ENCODE measurements at places on chromosomes 12 and 14. TPM values are rescaled to one million over a fixed set of nuclear protein-coding genes. Genes with fewer than 3 reads are reported as not detected.

GRCh38 chr14:71317385-71318096 is 410.3 kb downstream of the PCNX1 start:
- DNase-seq: no peak
- no peaks in the 10 kb centered on the region for H3K27me3 ChIP-seq
- H3K27ac ChIP-seq: no peak overlapping the region
- H3K4me1 ChIP-seq: peaks cover 13% of the 10 kb centered on the region

PTPRR gene
- not detected for total RNA-seq

MSI1 gene
- 0.80 TPM for total RNA-seq

- no peak within 1 kb of the TSS for H3K27ac ChIP-seq
- H3K4me1 ChIP-seq: no peaks in the 10 kb centered on the region
- H3K4me3 ChIP-seq: 0 out of 2 replicates have a peak within 1 kb of the TSS, but pooled peaks have one; percentile 11
These were observed at the start of the genes LRRIQ1 and TSPAN19 for GRCh38 chr12:85036234-85036707. TSS of gene LRRIQ1 (plus strand) at chr12:85036351. CDS start at chr12:85038177, 1,826 bp downstream. TSS of gene TSPAN19 (minus strand) at chr12:85036277. CDS start at chr12:85029946, 6,331 bp downstream.

GRCh38 chr14:104250175-104250574 is 111.8 kb downstream of the KIF26A start:
- no peaks in the 10 kb centered on the region for H3K4me1 ChIP-seq
- DNase-seq: no peak
- no peak overlapping the region for H3K4me3 ChIP-seq
- peaks cover 7% of the 10 kb centered on the region for H3K27me3 ChIP-seq
- H3K36me3 ChIP-seq: no peaks in the 10 kb centered on the region

DNA sequence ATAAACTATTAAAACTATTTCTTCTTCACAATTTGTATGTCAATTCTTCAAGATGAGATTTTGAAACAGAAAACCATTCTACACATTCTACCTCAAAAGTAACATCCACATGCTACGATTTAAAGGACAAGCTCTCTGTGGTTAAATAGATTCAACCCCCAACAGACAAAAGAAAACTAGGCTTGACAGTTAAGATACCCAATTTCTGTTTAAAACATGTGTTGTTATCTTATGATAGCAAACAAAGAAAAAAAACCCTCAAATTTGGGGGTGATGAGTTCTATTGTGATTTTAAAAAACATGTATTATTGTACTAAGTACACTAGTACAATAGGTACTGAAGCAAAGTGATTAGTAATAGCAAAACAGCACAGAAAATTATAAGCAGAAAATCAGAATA is 33.8 kb downstream of the ATF7 start:
- no peak overlapping the region for H3K4me3 ChIP-seq
- peaks cover 2% of the 10 kb centered on the region for H3K36me3 ChIP-seq
- peaks cover 39% of the 10 kb centered on the region for H3K4me1 ChIP-seq
- DNase-seq: no peak

GRCh38 chr14:54475187-54475899 is 13.4 kb downstream of the GMFB start:
- no peak overlapping the region for H3K27ac ChIP-seq
- peaks cover 3% of the 10 kb centered on the region for H3K36me3 ChIP-seq
- H3K4me3 ChIP-seq: no peak overlapping the region
- no peaks in the 10 kb centered on the region for H3K27me3 ChIP-seq

CCDC88C gene
- 11.7 TPM for total RNA-seq

MRPL51 gene
- total RNA-seq: 278 TPM

DNA sequence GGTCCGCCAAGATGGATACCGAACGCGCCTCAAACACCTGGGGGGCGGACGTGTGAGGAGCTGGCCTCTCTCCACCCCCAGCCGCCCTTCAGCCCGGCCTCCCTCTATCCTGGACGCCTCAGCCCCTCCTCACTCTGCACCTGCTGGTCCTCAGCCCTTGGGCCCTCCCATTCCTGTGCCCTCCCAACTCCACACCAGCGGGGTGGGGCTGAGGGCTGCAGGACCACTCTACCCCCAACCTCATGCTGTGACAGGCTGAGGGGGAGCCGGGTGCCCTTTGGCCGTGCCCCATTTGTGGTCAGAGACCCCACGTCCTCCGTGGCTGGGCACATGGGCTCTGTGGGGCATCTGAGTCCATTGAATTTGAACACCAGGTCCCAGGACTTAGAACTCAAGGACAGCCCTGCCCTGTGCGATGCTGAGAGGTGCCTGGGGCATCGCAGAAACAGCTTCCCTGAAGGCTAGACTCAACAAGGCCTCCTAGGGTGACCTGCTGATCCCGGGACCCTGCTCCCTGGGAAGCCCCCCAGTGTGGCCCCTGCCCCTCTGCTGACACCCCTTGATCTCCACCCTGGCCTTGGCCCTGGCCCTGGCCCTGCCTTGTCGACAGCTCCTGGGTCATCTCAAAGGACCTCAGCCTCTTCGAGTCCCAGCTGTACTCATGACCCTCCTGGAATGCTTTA is 82.0 kb upstream of the SFSWAP start:
- H3K36me3 ChIP-seq: no peaks in the 10 kb centered on the region
- H3K4me1 ChIP-seq: no peaks in the 10 kb centered on the region
- peaks cover 11% of the 10 kb centered on the region for H3K27me3 ChIP-seq
- H3K27ac ChIP-seq: no peak overlapping the region
- no peak overlapping the region for H3K4me3 ChIP-seq

APPL2 gene
- 9.9 TPM for total RNA-seq

DNA sequence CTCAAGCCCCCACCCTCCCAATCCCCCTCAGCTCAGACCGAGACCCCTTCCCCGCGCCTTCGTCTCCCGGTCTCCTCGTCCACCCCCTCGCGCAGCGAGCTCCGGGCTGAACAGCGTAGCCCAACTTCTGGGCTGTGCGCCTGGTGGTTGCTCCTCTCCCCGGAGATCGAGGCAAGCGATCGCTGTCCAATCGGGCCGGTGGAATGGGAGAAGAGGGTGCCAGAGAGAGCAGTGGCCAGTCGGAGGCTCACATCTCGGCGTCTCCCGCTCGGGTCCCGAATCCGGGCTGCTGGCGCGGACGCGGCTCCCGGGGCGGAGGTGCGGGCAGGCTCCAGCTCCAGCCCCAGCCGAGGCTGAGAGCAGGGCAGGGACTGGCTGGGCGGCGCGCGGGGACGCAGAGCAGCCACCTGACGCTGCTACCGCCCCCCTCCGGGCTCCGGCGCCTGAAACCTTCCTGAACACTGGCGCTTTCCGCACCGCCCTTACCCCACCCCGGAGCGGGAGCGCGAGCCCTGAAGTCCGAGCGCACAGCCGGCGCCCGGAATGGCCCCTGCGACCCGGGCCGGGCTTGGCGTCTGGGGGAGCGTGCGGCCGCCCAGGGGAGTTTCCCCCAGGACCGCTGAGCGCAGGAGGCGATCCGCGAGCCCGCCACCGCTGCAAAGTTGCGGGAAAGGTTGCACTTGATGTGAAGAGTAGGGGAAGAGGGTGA is 508 bp upstream of the KCNH5 start:
- H3K27ac ChIP-seq: no peak overlapping the region
- H3K36me3 ChIP-seq: no peaks in the 10 kb centered on the region
- H3K4me1 ChIP-seq: peaks cover 17% of the 10 kb centered on the region
- H3K27me3 ChIP-seq: peaks cover 26% of the 10 kb centered on the region
- H3K4me3 ChIP-seq: peak overlapping the region; percentile 68

GRCh38 chr12:53726341-53726740 is 911 bp downstream of the CALCOCO1 start:
- H3K27ac ChIP-seq: no peak overlapping the region
- peak; percentile 38 for DNase-seq
- peak overlapping the region; percentile 72 for H3K4me3 ChIP-seq
- H3K27me3 ChIP-seq: no peaks in the 10 kb centered on the region

- H3K4me1 ChIP-seq: no peaks in the 10 kb centered on the region
- no peak overlapping the region for H3K4me3 ChIP-seq
- DNase-seq: peak; percentile 64
- H3K27ac ChIP-seq: no peak overlapping the region
- no peaks in the 10 kb centered on the region for H3K36me3 ChIP-seq
These were observed 17.8 kb downstream of the NANOG start for GRCh38 chr12:7806863-7807487.

- DNase-seq: no peak
- H3K27ac ChIP-seq: no peak overlapping the region
- no peaks in the 10 kb centered on the region for H3K36me3 ChIP-seq
- no peak overlapping the region for H3K4me3 ChIP-seq
- H3K27me3 ChIP-seq: peaks cover 4% of the 10 kb centered on the region
These were observed 6.2 kb downstream of the TBX5 start for GRCh38 chr12:114399664-114400211.

DNA sequence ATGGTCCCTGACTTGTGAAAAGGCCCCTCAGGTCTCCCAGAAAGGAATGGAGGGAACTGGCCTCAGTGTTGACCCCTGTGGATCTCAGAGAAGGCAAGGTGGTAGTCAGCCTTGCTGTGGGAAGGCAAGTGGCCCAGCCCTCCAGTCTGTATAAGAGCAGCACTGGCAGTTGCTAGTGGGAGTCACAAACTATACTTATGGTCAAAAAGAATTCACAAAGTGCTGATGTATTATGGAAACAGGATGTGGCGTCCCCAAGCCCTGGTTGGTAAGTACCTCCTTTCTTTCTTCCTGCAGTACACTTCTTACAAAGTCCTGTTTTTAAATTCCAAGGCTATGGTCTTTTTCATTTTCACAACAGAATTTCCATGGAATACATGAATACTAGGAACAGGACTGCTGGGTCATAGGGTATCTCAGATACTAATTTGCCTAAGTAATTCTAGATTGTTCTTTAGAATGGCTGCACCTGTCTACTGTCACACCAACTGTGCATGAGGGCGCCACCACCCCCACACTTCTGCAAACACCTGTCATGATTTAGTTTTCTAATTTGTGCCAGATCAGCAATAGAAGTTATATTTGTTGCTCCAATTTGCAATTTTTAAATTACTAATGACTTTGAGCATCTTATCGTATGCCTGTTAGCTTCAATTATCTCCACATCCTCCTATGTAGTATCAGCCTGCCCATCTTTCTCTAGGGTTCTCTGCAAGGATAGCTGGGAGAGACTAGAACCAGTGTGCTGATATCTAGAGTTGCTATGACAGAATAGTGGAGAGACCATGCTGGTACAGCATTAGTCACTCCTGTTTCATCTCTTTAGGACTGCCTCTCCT is 40.7 kb upstream of the TMEM263 start:
- H3K27me3 ChIP-seq: no peaks in the 10 kb centered on the region
- no peak overlapping the region for H3K4me3 ChIP-seq
- H3K36me3 ChIP-seq: no peaks in the 10 kb centered on the region
- H3K27ac ChIP-seq: no peak overlapping the region
- no peak for DNase-seq

DNA sequence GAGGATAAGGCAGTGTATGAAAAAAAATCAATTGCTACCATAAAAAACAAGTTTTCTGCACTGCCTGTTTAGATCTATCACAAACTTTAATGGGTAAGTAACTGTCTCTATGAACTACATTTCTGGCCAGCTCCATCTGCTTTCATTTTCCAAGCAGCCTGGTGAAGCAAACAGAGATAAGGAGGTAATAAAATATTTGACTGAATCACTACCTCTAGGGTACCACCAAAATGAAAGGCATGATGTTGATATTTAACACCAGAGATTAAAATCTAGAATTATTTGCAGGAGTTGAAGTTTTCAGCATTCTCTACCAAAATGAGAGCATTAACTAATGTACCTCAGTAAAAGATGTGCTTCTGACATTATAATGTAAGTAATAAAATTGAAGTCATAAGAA is 863.5 kb upstream of the MGAT4C start:
- H3K4me1 ChIP-seq: no peaks in the 10 kb centered on the region
- no peak overlapping the region for H3K4me3 ChIP-seq
- H3K27ac ChIP-seq: no peak overlapping the region
- no peaks in the 10 kb centered on the region for H3K27me3 ChIP-seq
- H3K36me3 ChIP-seq: no peaks in the 10 kb centered on the region

DNA sequence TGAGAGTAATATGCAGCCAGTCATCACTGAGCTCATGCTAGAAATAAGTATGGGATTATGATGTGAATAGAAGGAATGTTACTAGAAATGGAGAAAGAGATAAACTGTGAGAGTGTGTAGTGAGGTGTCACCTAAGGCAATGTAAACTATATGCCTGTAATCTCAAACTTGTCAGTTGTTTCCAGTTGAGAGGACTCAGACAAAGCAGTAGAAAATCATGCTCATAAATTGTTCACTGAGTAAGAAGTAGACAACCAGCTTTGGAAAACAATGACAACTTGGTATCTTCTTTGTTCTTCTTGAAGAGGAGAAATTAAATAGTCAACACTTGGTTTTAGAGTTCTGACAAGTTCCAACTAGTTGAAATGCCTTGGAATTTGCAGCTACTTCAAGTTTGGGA is 148.5 kb upstream of the OR4E1 start:
- no peak overlapping the region for H3K27ac ChIP-seq
- H3K27me3 ChIP-seq: no peaks in the 10 kb centered on the region
- no peak overlapping the region for H3K4me3 ChIP-seq

TOGARAM1 gene
- 10.6 TPM for total RNA-seq

ATG2B gene
- 7.5 TPM for total RNA-seq

Data from HepG2 (cell line).